HFFc6 (cell line): ENCODE measurements at places on chromosomes 5 and 9.

- DNase-seq: no peak
These were observed 94.1 kb upstream of the TRIM32 start for GRCh38 chr9:116592970-116593369.

- no peak for DNase-seq
These were observed 151.5 kb downstream of the SEMA6A start for GRCh38 chr5:116423141-116423540.

- no peak for DNase-seq
These were observed 100.2 kb downstream of the PIK3R1 start for GRCh38 chr5:68315679-68316271.

DNA sequence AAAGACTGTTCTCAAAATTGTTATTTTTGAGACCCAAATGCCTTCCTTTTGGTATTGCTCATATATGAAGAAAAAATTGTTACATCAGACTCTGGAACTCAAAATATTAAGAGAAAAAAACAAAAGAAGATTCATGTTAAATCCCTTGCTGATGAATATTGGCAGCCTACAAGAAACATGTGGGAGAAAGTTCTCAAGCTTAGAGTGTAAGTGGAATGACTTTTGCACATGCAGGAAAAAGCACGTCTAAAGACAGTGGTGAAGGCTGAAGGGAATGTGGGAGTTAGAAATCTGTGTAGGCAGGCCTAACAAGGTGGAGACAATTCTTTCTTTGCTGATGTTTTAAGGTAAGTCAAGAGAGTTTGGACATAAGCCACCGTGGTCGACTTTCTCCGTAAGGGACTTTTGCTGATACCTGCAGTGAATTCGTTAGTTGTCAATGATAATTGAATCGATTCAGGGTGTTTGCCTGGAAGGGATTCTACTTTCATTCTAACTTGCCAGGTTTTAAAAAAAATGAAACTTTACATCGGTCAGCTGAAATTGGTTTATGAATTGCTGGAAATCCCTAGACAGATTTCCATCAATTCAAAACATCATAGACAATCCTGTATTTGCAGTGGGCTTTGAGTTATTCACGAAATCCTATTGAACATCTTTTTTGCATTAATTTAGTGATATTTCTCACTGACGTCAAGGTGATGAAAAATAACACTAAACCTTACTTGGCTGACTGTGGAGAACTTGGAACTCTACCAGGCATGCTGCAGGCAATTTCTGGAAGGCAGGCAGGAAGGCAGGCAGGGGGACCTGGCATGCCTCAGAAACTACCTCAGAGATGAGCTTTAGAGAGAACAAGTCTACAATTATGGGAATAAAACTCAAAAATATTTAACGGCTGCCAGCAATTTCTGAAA, 359.1 kb upstream of the ADAMTSL1 start:
- DNase-seq: no peak
